HAP-1 (cell line): ENCODE measurements at places on chromosomes 16 and 17.

DNA sequence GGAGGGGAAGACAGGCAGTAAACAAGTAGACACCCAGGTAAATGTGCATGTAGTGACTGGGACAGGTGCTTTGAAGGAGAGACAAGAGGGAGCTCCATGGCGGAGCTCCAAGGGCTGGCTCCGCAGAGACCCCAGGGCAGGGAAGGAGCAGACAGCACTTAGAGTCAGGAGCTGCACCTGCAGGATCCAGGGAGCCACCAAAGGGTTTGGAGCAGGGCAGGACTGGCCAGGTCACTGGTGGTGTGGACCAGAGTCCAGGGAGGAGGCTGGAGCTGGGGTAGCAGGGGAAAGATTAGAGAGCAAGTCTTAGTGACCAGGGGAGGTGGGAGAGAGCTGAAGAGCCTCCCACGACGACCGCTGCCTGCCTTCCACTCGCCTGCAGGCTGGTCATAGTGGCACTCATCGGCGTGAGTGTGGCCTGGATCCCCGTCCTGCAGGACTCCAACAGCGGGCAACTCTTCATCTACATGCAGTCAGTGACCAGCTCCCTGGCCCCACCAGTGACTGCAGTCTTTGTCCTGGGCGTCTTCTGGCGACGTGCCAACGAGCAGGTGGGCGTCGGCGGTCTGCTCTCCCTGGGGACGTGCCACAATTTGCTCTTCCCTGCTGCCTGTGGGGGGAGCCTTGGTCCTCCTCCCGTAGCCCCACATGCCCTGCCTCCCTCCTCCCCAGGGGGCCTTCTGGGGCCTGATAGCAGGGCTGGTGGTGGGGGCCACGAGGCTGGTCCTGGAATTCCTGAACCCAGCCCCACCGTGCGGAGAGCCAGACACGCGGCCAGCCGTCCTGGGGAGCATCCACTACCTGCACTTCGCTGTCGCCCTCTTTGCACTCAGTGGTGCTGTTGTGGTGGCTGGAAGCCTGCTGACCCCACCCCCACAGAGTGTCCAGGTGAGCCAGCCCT lies 14.7 kb upstream of the FAM83G start:
- DNase-seq, result peak; percentile 29

DNA sequence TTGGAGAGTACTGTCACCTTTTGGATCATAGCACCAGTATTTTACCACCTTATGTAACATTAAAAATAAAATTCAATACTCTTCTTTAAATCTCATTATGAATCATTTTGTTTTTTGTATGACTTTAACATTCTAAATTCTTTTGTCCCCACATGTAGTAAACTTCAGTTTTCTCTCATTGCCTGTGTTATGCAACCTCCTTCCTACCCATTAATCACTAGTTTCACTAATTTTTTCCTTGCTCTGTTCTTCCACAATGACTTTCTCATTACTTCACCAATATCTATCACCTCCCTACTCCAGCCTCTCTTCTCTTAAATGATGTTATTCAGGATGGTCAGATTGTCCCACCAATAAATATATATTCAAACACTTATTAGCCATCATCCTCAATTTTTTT lies 68.7 kb downstream of the TTC19 start:
- no peak for DNase-seq

- DNase-seq, result no peak
Observed at GRCh38 chr16:22786691-22787090, 27.3 kb upstream of the HS3ST2 start.

GRCh38 chr17:65370669-65371131 lies 190.7 kb downstream of the AXIN2 start:
- DNase-seq, result no peak

GRCh38 chr16:85420501-85421337 lies 192.4 kb upstream of the GSE1 start:
- peak; percentile 82 for DNase-seq

- DNase-seq, result no peak
Observed at GRCh38 chr16:2840914-2841313, 10.8 kb downstream of the ZG16B start.

GRCh38 chr16:1310832-1311200 lies 1.4 kb downstream of the UBE2I start:
- no peak for DNase-seq

DNA sequence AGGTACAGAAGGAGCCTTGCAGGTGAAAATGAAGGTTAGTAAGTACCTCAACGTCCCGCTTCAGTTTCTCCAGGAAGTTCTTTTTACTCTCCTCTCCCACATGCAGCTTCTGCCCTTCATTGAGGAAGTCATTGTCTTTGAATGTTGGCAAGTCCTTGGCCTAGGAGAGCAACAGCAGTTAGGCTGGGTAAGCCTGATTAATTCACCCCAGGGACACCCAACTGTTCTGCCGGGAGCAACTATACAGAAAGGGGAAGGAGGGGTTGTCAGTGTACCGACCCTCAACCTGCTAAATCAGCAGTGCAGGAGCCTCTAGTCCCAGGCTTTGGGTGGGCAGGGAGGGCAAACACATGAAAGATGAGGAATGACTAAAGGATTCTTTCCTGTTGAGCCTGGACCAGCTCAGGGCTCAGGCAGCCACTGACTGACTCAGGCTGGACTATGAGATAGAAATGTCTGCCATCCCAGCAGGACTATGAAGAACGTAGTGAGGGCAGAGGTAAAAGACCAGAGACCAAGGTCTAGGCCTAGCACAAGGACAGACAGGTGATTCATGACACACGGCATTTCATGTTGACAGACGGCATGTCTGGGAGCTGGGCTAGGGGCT lies 21.6 kb downstream of the PIP4K2B start:
- no peak for DNase-seq

DNA sequence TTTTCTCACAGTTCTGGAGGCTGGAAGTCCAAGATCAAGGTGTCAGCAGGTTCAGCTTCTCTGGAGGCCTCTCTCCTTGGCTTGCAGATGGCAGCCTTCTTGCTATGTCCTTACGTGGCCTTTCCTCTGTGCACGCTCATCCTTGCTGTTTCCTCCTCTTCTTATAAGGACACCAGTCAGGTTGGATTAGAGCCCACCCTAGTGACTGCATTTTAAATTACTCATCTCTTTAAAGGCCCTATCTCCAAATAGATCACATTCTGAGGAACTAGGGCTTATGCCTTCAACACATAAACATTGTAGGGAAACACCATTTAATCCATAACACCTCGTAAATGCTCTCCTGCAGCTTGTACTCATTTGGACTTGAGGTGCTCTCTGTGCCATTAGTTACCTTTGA lies 36.3 kb downstream of the DHRS7C start:
- no peak for DNase-seq

GRCh38 chr16:87464691-87465300 lies 28.0 kb downstream of the ZCCHC14 start:
- DNase-seq, result no peak

- DNase-seq, result no peak
Observed at GRCh38 chr17:82959990-82960418, 119.4 kb upstream of the METRNL start.

DNA sequence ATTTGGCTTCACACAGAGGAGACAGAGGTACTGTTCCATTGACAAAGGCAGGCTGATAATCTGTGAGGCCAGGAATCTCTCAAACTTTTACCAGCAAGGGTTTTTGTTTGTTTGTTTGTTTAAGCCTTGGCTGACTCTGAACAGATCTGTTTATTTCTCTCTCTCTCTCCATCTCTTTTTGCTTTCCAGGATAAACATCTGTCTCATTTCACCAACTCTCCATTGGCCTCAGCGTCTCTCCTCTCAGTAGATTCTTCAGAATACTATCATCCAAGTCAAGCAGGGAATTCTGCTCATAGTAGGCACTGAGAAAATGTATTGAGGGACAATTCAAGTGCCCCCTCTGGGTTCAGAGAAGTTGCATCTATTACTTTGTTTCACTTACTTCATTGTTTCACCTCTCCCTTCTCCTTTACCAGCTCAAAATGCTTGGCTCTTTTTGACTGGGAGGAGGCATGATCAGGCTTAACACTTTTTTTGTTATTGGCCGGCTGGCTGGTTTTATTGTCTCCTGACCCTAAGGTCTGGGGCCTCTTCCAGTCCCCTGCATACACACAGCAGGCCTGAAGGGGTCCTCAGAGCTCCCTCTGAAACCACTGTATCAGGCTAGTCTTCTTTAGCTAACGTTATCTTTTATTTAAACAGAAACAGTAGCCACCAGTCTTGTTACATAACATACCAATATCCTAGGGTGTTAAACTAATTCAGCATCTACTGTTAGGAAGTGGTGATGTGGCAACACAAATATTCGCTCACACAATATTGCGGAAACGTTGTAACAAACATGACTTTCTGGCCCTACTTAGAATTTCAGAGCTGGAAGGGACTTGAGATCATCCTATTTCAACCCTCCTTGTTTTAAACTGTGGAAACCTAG lies 2.0 kb upstream of the YPEL2 start:
- DNase-seq, result peak; percentile 90

DNA sequence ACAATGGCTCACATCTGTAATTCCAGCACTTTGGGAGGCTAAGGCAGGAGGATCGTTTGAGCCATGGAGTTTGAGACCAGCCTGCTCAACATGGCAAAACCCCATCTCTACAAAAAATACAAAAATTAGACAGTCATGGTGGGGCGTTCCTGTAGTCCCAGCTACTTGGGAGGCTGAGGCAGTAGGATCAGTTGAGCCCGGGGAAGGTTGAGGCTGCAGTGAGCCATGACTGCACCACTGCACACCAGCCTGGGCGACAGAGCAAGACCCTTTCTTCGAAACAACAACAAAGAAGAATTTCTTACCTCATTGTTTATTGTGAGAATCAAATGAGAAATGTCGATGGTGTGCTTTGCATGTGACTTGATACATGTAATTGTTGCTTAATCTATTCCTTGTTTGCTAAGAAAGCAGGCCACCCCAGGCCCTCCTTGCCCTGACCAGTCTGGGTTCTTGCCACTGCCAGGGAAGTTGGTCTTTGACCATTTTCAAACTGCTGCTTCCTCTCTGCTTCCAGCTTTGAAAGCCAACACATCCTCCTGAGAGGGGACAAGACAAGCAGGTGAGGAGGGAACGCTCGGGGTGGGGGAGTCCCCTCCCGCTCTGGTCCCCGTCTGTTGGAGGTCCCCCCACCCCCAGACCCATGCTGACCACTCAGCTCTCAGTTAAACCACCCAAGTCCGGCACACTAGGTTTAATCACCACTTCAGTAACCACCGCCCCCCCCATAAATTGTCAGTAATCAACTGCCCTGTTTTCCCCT lies 47.3 kb upstream of the CPNE2 start:
- DNase-seq, result no peak

- DNase-seq, result peak; percentile 78
Observed at GRCh38 chr16:89918453-89919347, at the start of gene MC1R. Gene MC1R (plus strand): TSS chr16:89918862. CDS start chr16:89919259, 397 bp downstream.

DNA sequence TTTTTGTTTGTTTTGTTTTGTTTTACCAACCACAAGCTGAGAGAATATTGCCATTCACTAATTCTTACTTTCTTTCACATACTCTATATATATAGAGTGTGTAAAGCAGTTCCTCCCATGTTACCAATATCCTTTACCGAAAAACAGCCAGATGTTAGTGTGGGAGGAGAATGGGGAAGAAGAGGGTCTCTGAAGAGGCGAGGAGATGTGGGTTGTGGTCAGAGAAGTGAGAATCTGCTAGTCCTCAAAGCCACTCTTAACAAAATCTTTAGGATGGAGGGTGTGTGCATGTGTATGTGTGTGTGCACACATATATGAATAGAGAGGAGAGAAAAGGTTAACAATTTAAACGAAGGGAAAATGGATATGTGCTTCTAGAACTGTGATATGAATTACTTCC lies 80.6 kb downstream of the TUBD1 start:
- no peak for DNase-seq

GRCh38 chr17:78239489-78239931 lies 8.1 kb downstream of the TMEM235 start:
- DNase-seq, result no peak

DNA sequence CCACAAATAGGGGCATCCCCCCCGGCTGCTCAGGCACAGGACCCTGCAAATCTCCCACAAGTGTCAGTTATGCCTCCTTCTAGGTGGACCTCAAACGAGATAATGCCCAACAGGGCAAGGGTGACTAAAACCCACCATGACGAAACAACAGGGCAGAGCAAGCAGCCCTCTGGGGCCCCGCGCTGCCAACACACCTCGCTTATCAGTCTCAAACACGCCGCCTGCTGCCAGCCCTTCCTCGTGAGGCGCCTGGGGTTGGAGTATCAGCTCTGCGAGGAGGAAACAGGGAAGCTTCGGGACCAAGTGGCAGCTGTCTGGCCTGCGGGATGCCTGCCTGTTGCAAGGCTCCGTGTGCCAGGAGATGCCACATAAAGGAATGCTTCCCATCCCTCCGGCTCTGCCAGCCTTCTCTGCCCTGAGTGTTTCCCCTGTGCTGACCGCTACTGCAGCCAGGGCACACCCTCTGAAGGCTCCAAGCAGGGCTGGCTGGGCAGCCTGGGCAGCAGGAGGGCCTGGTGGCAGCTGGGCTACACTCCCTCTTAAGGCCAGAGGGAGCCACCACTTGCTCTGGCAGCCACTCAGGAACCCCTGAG lies 2.5 kb downstream of the SMIM5 start:
- DNase-seq, result no peak

DNA sequence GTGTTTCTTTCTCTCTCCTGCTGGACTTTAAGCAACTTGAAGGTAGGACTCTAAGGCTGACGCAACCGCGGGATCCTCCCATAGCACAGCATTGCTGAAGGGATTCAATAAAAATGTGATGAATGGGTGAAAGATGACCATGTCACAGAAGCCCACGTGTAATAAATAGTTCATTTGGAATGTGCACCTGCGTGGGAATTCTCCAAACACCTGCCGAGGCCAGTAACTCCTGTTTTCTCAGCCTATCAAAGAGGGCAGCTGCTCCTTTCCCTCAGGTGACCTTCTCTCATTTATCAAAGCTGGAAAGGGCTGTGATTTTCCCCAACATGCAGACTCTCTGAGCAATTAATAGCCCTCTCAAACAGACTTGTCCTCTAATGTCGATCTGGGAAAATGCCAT lies 235.7 kb downstream of the STX8 start:
- no peak for DNase-seq

- DNase-seq, result no peak
Observed at GRCh38 chr17:44996304-44996703, 28.2 kb upstream of the C1QL1 start.

DNA sequence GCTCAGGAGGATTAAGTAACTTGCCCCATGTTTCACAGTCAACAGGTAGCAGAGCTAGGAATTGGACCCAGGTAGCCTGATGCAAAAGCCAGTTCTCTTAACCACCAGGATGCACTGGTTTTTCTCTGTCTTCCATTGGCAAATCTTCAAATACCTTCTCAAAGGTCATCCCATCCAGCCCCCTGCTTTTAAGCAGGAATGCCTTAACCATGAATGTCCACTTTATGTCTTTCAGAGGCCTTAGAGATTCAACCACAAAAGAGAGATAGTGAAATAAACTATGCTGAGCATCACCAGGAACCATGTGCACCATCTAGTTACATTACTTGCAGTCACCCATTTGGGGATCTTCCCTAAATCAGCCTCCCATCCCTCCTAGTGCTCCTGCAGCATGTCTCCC lies 94.3 kb downstream of the C17orf67 start:
- no peak for DNase-seq
